Activated CD4-positive, alpha-beta T cell treated with anti-CD3 and anti-CD28 coated beads, Interleukin-2, amount 10 ng/mL, durations not matched to agents 7 days and 5 days (primary cell): ENCODE measurements at places on chromosomes 1 and 21. TPM values are rescaled to one million over a fixed set of nuclear protein-coding genes. Genes with fewer than 3 reads are reported as not detected.

Gene SEC16B
- 0.23 TPM for total RNA-seq

Gene DEPDC1
- 28.2 TPM for total RNA-seq

Gene ZNF593OS
- not detected for total RNA-seq

- no peak for DNase-seq
These were observed 3.2 kb downstream of the TFF3 start for GRCh38 chr21:42311816-42312625.

- DNase-seq = no peak
These were observed 87.4 kb downstream of the ROR1 start for GRCh38 chr1:63861052-63861691.

- DNase-seq = no peak
These were observed 4.5 kb downstream of the HSPB7 start for GRCh38 chr1:16013220-16013907.

- DNase-seq = no peak
These were observed 8.8 kb upstream of the AHCYL1 start for GRCh38 chr1:109975718-109976117.

DNA sequence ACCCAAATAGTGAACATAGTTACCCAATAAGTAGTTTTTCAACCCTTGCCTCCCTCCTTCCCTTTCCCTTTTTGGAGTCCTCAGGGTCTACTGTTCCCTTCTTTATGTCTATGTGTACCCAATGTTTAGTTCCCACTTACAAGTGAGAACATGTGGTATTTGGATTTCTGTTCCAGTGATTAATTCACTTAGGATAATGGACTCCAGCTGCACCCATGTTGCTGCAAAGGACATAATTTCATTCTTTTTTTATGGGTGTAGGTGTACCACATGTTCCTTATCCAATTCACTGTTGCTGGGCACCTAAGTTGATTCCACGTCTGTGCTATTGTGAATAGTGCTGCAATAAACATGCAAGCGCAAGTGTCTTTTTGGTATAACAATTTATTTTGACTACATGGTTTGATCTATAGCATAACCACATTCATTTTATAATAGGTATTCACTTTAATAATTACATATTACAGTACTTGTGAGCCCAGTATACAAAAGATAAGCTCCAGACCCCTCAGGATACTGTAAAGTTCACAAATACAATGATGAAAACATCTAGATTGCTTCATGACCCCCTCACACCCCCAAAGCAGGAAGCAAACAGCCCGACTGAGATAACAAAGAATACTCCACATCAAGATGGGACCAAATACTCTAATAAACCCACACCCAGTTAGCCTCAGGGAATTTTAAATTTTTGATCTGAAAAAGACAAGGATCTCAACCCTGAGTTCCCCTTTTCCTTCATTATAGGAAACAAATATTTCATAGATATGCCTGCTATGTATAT, 45.3 kb downstream of the PUM1 start:
- no peak for DNase-seq

DNA sequence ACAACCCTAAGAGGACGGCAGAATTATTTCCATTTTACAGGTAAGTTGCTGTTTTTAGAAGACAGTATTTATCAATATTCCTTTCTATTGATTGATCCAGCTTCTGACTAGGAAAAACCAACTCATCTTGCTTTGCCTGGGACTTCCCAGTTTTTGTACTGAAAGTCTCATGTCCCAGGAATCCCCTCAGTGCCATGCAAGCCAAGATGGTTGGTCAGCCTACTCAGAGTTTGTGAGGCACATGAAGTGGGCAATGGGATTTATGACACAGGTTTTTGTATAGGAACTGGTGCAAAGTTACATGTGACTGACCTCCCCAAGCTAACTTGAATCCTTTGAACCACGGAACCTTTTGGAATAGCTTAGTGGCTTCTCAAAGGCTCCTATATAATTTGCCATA, 45.5 kb downstream of the GNG12 start:
- DNase-seq = no peak

GRCh38 chr1:147272042-147272441, 29.6 kb downstream of the CHD1L start:
- DNase-seq = no peak

DNA sequence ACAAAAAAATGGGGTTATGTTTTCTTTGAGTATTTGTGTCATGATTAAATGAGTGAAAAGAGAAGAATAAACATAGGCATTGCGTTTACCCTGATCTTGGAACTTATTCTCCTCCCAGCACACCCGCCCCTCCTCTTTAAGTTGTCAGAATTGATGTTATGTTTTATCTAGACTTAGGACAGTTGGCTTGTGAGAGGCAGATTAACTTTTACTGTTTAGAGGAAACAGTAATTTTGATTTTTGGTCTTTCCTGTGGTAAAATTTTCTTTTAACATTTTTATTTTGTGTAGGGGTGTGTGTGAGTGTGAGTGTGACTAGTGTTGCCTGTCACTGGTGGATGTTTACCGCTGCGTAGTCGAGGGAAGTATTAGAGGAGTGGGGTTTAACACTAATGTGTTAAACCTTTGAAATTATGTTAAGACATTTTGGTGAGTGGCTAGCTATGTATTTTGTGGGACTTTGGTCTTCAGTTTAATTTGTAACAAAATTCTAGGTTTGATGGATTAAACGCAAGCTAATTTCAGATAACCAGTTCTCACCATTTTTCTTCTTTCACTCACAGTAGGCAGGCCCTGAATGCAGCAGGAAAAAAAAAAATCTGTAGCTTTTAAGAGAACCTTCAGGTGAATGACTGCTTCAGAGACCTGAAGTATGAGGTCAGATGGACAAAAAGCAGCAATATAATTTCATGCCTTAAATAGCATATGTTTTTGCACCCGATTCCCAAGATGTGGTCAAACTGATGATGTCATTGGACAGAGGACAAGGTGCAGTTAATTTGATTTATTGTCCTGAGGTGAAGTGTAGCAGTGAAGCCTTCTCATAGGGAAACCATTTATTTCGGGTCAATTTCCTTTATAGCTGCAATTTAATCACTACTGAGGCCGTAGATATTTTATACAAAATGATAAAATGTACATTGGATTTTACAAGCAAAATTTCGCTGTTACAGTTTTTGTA, 2.7 kb downstream of the POU2F1 start:
- DNase-seq = no peak
